ENCODE measurements at places on chromosomes 16 and 17.

DNA sequence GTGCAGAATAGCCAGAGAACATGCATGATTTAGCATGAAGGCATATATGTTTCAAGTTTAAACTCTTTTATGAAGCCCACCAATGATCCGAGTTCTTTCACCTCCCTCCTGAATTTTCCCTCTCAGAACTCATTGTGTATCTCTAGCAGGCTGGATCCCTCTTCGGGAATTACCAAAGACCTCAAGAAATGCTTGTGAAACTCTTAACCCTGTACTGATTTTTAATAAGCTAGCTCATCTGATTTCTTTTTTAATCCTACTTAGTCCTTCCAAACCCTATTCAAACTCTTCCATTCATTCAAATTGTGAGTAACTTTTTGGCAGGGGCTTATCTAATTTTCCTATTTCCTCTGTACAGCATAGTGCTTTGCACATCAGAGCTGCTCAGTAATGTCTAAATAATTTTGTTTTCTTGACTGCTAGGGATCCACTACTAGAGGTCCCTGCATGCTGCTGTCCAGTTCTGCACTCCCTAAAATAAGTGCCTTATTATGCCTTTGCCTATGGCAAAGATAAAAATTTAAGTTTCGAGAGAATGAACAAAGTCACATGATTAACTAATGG is 723.8 kb downstream of the CDH11 start:
- no peak for DNase-seq

GRCh38 chr17:42989726-42990652 is 8.2 kb upstream of the RPL27 start:
- DNase-seq = no peak

DNA sequence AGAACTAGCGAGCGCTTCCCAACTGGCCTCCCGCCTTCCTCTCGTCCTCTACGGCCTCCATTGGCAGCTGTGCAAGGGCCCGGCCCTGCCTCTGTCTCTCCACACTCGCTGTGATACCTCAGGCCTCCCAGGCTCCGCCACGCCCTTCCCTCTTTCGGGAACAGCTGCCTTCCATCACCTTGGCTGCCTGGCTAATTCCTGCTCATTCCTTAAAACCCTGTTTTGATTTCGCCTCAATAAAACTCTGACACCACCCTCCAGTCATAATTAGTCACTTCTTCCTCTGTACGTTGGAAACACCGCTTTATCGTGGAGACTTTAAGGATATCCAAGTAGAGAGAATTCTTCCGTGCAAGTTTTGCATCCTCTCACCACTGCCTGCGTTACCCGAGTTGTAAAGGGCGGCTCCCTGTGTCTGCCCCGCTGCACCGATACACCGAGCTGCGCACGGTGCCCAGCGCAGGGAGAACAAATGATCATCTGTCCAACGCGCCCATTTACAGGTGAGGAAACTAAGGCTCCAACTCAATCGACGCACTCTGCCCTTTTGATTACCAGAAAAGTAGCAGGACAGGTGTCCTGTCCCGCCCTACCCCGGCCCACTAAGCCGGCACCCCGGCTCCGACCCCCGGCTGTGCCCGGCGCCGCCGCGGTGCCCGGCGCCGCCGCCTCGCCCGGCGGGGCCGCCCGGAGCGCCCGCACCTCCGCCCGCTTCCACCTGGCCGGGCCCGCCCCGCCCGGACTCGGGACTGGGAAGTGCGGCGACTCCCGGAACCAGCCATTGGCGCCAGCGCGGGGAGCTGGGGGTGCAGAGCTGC is 139.7 kb downstream of the SEC14L1 start:
- DNase-seq = no peak

DNA sequence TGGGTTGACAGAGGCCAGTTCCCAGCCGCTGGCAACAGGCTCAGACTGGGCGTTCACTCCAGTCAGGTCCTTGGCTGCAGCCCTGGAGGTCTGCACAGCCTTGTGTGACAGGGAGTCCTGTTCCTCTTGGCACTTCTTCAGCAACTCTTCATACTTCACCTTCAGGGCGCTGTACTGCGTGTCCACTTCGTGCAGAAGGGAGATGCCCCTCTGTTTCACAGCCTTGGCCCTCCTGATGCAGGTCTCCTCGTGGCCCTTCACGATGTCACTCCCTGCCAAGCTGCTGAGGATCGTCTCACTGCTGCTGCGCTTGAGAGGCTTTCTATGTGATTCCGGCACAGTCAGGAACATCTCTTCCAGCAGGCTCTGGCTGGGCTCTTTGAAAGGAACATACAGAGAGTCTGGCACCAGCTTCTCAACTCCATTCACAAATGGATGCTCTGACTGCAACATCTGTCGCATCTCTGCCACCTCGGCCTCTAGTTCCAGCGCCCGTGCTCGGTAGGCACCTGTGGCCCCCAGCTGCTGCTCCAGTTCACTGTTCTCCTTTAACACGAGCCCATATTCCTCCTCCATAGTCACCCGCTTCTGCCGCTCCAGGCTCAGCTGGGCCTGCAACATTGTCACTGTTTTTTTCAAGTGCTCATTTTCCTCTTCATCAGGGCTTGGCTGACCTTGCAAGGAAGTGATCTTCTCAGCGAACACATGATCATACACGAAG is 27.2 kb downstream of the CDR2 start:
- no peak for DNase-seq

DNA sequence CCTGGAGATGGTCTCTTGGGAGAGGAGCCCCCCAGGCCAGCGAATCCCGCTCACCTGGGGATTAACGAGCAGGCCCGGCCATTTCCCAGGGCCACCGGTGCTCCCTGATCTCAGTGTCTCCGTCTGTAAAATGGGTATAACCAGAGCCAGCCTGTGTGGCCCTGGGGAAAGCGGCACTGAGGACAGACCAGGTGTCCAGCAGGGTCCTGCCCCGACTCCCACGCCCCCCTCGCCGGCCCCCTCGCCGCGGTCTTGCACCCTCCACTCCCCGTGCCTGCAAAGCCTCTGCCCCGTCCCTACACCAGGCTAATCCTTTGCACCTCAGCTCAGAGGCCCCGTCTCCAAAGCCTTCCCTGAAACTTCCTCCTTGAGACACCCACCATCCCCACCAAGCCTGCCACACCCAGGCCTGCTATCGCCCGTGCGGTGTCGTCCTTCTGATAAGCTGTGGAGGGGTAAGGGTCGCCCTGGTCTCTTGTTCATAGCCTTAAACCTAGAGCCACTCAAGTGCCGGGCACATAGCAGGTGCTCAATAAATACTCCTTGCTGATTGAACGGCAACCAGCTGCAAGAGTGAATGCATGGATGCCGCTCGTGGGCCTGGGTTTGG is 259.1 kb downstream of the C16orf95 start:
- no peak for DNase-seq

DNA sequence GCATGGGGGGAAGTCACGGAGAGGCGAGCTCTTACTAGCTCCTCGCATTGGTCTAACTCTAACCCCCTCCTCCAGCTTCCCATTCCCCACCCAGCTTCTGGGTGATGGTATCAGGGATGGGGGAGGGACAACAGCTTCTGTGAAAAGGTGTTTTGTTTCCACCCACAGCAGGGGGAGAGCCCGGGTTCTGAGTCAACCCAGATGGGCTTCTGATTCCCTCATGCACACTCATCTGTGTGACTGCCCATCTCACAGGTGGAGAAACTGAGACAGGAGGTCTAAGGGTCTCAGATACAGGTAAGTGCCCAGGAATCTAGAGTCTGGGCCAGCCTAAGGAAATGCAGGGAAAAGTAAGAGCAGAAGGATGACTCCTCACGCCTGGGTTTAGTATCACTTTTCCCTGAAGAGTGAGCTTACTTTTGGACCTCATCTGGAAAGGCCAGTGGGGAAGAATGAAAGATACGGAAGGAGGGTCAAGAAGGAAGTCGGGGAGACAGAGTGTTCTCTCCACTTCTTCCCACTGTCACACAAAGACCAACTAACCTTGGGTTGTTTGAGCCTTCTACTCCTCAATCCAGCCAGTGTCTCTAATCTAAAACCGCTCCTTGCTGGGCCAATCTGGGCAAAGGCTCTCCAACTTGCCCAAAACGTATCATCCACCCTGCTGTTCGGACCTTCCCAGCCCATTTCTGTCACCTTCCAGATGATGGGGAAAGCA is 3.1 kb upstream of the TLCD2 start:
- no peak for DNase-seq

DNA sequence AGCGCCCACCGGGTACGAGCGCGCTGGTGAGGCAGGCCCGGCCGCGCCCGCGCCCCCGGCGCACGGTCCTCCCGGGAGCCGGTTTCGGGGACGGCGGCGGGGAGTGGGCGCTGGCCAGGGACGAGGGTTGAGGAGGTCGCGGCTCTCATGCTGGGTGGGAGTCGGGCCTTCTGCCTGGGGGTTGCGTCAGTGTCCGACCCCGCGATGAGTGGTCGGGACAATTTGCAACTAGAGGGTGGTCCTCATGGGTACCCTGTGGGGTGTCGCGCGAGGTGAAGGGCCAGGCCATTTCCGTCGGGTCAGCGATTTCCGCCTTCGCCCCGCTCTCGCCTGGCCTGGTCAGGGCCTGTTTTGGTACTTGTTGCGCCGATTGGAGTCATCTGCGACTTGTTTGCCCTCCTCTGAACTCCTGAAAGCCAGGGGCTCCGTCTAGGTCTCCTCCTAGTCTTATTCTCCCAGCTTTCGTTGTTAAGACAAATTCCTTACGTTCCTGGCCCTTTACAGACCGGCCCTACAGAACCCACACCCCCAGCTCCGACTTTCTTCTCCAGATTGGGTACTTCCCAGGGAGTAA is 14.9 kb downstream of the NAA60 start:
- DNase-seq = no peak

DNA sequence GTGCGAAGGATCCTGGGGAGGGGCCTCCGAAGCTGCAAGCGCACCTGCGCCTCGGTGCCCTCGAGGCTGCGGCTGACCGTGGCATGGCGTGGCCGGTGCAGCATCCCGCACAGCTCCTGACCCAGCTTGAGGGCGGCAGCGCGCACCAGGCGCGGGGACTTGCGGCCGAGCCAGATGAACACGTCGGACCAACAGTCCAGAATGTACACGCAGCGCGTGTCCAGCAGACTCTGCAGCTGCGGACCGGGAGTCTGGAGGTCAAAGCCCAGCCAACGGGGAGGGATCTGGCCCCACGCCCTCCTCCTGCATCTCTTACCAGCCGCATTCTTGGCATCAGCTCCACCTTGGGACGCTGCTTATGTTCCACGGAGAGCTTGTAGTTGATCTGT is 10.9 kb downstream of the FLII start:
- DNase-seq = no peak

DNA sequence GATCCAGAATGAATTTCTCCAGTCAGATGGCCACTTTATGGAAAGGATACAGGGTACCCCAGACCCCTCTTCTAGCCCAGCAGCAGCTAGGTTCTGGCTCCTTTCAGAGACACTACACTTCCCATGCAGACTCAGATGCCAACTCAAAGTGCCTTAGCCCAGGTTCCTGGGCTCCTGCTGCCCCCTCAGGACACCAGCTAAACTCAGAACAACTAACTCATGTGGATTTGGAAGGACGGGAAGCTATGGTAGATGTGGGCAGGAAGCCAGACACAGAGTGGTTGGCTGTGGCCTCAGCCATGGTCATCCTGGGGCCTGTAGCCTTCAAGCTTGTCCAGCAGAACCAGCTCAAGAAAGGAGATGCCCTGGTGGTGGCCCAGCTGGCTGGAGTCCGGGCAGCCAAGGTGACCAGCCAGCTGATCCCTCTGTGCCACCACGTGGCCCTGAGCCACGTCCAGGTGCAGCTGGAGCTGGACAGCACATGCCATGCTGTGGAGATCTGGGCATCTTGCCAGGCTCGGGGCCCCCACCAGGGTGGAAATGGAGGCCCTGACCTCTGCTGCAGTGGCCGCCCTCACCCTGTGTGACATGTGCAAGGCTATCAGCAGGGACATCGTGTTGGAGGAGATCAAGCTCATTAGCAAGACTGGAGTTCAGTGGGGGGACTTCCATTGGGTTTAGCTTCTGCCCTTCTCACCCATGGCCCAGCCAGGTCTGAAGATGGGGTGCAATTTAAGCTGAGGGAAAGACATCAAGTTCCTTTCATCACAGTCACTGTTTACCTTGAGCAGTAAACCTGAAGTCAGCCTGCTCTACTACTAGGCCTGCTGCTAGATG is 111.8 kb downstream of the N4BP1 start:
- no peak for DNase-seq

Data from activated naive CD4-positive, alpha-beta T cell (primary cell).